T-cell (primary cell): ENCODE measurements at places on chromosomes 1 and 21. TPM values are rescaled to one million over a fixed set of nuclear protein-coding genes. Genes with fewer than 3 reads are reported as not detected.

Gene GJA8
- total RNA-seq: not detected

Gene DNASE2B
- total RNA-seq: not detected

Gene WNT3A
- total RNA-seq: 0.28 TPM

Gene GJB4
- not detected for total RNA-seq

Gene CD53
- 405 TPM for total RNA-seq

Gene CFAP107
- total RNA-seq: not detected

Gene PTGS2
- total RNA-seq: 0.38 TPM

Gene TAS1R1
- total RNA-seq: not detected

Gene SPRR3
- total RNA-seq: not detected

Gene HSPG2
- 7.6 TPM for total RNA-seq

Gene ACOT11
- 0.93 TPM for total RNA-seq

Gene F3
- total RNA-seq: not detected

Gene RIPK4
- total RNA-seq: 0.32 TPM

Gene TGFB2
- not detected for total RNA-seq

Gene CXADR
- total RNA-seq: 0.62 TPM

Gene KRTAP19-3
- total RNA-seq: not detected

Gene PM20D1
- 2.1 TPM for total RNA-seq

Gene ALX3
- total RNA-seq: not detected

Gene AMPD1
- total RNA-seq: not detected

Gene DENND2C
- total RNA-seq: 0.61 TPM

Gene IL12RB2
- total RNA-seq: 3.5 TPM

Gene IFI44L
- total RNA-seq: 6.6 TPM

Gene C1QA
- total RNA-seq: 1.3 TPM

Gene SLAMF8
- 0.41 TPM for total RNA-seq
